ENCODE measurements at places on chromosomes 2 and 18.

DNA sequence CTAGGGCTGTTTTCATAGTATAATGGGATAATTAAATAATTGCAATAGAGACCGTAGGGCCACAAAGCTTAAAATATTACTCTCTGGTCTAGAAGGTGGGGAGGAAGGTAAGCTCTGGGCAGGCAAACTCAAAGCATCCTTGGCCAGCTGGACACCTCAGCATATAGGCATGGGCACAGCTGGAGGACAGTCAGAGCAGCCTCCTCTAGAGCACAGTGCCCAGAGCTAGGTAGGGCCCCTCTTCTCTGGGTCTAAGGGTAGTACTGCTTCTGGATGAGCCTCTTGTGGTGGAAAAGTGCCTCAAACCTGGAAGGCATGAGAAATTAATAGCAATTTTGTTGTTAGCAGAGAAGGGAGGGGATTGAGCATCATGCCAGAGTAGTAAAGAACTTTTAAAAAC is 291.3 kb upstream of the FBXO11 start:
- no peak for DNase-seq

GRCh38 chr2:177322801-177323261 is 58.3 kb upstream of the NFE2L2 start:
- DNase-seq: no peak

- DNase-seq: no peak
These were observed 470.8 kb upstream of the TNP1 start for GRCh38 chr2:217330647-217331046.

DNA sequence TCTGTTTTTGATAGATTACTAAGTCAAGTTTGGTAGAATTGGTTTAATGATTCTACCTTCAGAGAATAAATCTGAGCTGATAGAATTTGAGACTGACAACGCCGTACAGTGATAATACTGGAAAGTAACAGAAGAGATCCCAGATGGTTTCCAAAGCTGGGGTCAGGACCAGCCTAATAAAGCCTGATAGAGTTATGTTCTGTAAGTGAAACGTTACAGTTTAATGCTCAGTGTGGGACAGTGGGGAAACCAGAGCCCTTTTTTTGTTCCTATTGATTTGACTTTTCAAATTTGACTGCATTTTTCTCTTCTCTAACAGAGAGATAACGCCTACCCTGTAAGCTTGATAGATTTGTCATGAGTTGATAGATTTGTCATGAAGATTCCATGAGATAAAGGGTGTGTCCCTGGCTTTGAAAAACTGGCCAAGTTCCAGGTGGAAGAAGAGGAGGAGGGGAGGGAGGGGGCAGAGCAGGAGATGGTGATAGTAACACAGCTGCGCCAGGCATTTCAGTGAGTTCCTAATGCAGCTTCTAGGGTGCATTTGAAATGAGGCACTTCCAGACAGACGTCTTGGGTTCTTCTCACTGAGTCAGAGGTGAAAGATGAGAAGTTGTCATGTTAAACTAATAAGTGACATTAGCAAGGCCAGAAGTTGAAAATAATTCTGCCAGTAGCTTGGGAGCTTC is 65.1 kb downstream of the CERS6 start:
- no peak for DNase-seq

DNA sequence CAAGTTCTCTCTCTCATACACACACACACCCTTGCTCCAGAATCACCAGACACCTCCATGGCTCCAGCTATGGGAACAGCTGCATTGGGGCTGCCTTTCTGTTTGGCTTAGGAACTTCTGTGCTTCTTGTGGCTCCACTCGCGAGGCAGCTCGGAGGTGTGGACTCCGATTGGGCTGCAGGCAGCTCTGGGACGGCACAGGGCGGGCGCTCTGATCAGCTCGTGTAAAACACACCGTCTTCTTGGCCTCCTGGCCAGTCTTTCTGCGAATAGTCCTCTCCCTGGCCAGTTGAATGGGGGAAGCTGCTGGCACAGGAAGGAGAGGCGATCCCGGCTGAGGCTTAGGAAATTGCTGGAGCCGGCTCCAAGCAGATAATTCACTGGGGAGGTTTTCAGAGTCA is 22.4 kb downstream of the FOSL2 start:
- no peak for DNase-seq

DNA sequence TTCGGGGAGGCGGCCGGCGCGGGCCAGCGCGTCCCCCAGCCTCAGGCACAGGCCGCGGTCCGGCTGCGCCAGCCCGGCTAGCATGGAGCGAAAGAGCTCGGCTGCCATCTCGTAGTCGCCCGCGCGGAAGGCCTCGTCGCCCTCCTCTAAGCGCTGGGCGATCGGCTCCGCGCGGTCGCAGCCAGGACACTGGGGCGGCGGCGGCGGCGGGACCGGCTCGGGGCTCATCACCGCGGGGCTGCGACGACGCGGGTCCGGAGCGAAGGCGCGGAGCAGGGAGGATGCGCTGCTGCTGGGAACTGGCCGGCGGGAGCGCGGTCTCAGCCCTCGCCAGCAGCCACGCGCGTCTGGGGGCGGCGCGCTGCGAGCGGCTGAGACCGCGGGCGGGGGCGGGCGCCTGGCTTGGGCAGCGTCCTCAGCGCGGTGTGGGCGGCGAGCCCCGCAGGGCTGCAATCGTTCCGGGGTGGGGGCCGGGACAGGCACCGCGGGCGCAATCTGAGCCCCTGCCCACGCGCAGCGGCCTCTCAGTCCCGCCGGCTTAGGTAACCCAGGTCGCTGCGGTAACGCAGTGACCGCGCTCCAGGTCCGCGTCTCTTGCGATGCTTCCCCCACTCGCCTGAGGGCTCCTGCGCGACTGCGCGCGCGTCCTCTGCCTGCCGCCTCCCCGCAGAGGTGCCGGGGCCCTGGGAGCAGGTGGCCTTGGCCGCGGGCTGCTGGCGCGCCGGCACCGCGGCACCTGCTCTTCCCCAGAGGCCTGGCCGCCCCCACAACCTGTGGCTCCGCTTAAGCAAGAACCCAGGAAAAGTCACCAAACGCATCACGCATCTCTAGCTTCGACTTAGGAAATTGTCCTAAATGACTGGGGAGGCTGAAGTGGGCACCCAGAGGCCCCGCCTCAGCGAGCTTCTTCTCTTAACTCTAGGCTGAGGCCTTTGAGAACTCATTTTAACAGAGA is at the start of gene LONRF2:
Gene LONRF2 (minus strand): TSS at position 636 of the 955 bp plus-strand sequence. CDS start 408 bp downstream, at position 228.
- no peak for DNase-seq

- no peak for DNase-seq
These were observed 20.0 kb downstream of the KCNF1 start for GRCh38 chr2:10931710-10932255.

- DNase-seq: no peak
These were observed 24.3 kb upstream of the KCNF1 start for GRCh38 chr2:10887476-10887875.

DNA sequence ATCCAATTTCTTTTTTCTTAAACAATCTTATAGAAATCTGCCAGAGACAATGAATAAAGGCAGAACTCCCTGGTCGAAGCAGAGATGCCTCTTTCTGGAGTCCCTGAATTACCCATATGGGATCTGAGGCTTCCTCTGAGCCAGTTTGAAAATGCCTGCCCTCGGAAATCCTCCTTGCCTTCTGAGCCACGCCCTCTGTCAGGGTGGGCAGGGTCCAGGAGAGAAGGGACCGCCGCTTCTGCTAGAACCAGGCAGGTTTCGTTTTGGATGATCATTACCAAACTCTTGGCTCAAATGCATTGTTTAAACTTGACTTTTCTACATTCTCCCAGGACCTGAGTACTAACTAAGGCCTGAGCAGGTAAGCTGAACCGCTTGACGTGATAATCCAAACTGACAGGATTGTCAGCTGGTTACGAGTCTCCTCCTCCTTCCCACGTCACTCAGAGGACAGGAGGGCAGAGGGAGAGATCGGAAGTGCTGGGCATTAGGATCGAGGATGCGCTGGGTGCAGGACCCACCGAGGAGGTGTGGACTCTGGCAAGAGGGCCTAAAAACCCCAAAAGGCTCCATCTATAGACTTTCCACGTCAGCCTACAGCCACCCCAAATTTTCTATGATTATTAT is 128.4 kb downstream of the KLHL29 start:
- no peak for DNase-seq

DNA sequence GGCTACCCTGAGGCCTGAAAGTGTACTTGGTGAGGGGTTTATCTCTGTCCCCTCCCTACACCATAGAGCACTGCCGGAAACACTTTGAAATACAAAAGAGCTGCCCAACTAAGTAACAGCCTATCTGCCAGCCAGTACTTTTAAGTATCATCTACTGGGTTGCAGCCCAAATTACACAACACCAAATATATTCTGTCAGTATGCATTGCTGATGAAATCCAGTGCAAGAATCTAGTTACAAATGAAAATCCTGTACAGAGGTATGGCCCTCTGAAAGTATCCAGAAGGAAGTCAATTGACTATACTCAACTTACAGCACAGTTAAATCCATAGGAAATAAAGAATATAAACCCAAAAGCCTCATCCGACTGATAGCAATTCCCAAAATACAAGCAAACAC is 280.8 kb downstream of the CCDC85A start:
- DNase-seq: no peak

- DNase-seq: no peak
These were observed 1.4 kb downstream of the MBP start for GRCh38 chr18:77131100-77131651.

GRCh38 chr18:70421471-70422390 is 132.9 kb downstream of the SOCS6 start:
- DNase-seq: no peak

- DNase-seq: no peak
These were observed 89.4 kb upstream of the ASB18 start for GRCh38 chr2:236353594-236353942.

DNA sequence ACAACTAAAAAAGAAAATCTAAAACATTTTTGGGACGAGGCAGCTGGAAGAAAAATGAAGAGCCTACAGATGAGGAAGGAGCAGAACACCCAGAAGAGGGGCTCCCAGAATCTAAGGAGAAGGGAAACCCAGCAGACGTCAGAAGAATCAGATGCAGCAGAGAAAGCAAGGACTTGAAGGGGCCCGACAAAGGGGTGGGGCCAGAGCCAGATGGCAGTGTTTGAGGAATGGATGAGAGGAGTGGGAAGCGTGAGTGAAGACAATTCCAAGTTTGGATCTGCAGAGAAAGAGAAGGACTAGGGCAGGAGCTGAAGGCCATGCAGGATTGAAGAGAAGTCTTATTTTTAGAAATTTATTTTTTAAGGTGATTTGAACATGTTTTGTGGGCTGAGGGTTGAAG is 19.3 kb downstream of the PTMA start:
- DNase-seq: no peak

DNA sequence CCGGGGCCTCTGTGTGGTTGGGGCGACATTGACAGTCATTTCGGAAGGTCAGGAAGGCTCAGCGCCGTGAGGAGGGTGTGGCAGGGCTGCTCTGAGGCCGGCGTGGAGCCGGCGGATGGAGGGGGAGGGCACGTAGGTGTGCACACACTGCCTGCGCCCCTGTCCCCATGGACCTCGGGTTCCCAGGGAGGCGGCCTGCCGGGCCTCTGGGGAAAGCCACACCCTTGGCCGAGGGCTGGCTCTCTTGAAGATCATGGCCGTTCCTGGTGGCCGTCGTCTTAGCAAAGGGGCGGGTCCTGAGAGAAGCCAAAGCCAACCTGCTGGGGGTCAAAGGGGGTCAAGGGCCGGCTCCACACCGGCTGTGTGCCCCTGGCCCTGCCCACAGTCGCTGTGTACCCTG is 11.9 kb downstream of the GPC1 start:
- DNase-seq: no peak

GRCh38 chr2:25517701-25518100 is 155.7 kb downstream of the DTNB start:
- no peak for DNase-seq

- DNase-seq: no peak
These were observed 490.0 kb upstream of the HS6ST1 start for GRCh38 chr2:128808462-128809258.

DNA sequence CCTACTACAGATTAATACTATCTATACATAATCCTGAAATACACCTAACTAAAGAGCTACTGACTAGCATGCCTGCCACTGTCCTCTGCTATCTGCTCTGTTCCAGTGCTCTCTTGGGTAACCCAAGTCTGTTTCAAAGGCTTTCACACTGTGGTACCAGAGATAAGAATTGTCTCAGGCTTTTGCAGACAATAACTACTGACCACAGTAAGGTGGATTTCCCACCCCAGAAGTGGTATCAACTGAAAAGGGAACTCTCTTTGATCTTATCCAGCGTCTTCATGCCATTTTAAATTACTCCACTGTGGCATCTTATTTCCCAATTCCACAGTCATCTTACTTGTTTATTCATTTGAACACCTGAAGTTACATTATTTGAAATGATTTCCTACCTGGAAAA is 190.2 kb downstream of the IKZF2 start:
- DNase-seq: no peak

DNA sequence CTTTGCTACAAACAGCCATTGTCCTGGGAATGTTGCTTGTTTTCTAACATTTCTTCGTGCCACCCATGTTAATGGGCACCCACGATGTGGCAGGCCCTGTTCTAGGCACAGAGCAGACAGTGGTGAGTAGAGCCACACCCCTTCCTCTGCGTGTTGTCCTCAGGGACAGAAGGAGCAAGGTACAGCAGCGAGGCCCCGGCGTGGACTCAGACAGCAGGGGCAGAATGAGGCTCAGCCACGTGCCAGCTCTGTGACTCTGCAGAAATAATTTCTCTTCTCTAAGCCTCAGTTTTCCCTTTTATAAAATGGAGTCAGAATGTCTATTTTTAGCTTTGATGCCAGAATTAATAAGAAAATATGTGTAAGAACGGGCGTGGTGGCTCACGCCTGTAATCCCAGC is 401.7 kb downstream of the TSN start:
- DNase-seq: no peak

DNA sequence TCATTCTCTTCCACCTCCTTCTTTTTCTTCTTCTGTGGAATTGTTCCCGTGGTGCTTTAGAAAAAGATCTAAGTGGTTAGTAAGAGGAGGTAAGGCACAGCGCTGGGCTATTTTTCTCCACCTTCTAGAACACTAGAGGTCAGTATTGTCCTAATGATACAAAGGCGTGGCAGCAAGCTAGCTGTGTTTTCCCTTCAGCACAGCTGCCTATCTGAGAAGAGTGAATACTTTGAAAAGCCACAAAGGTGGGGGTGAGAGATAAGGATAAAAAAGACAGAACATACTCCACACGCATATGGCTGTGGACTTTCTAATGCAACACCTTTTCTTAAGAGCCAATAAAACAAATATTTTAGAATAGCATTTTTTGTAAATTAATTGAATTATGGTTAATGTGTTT is 2.1 kb downstream of the CNTNAP5 start:
- DNase-seq: no peak

- DNase-seq: peak; percentile 63
These were observed 92.5 kb downstream of the ZFP36L2 start for GRCh38 chr2:43133708-43134570.

GRCh38 chr18:1019191-1019590 is 114.5 kb downstream of the ADCYAP1 start:
- DNase-seq: no peak
